ENCODE measurements at places on chromosomes 2 and 18.
A peak's percentile ranks its signal among the peaks of the same experiment; 100 is the strongest.

GRCh38 chr2:31004257-31004656 lies 134.0 kb downstream of the GALNT14 start:
- DNase-seq = no peak

- no peak for DNase-seq
Observed at GRCh38 chr2:123165616-123166015, 859.5 kb upstream of the CNTNAP5 start.

GRCh38 chr2:64931246-64932115 lies 57.7 kb upstream of the SLC1A4 start:
- DNase-seq = no peak

GRCh38 chr2:188668017-188668680 lies 306.0 kb upstream of the COL3A1 start:
- no peak for DNase-seq

- no peak for DNase-seq
Observed at GRCh38 chr2:105912081-105912480, 167.4 kb downstream of the NCK2 start.

GRCh38 chr2:133865141-133865540 lies 296.9 kb upstream of the NCKAP5 start:
- no peak for DNase-seq

GRCh38 chr2:166044853-166045483 lies 82.9 kb downstream of the SCN1A start:
- no peak for DNase-seq

DNA sequence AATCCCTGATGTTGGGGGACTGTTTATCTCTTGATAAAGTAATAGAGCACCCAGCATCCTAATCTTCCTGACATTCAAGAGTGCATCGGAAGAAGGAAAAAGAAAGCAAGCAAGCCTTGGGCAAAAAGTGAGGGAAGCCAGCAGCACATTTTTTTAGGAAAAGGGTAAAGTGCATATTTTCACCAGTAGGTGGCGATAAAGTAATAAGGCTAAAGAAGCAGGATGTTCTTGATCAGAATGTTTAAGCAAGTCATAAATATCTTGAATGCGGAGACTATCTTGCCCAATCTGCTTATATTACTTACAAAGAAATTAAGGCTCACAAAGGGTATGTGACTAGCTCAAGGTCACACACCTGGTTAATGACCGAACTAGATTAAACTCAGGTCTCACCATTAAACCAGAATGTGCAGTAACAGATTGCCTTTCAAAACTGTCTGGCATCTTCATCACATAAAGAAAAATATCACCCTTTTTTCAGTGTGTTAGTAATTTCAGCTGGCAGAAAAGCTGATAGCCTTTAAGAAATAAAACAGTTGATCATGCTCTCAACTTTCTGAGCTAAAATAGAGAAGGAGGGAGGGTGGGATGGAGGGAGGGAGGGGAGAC lies 83.8 kb downstream of the VIT start:
- DNase-seq = peak; percentile 61

GRCh38 chr2:143802871-143803650 lies 673.8 kb downstream of the ARHGAP15 start:
- DNase-seq = no peak

DNA sequence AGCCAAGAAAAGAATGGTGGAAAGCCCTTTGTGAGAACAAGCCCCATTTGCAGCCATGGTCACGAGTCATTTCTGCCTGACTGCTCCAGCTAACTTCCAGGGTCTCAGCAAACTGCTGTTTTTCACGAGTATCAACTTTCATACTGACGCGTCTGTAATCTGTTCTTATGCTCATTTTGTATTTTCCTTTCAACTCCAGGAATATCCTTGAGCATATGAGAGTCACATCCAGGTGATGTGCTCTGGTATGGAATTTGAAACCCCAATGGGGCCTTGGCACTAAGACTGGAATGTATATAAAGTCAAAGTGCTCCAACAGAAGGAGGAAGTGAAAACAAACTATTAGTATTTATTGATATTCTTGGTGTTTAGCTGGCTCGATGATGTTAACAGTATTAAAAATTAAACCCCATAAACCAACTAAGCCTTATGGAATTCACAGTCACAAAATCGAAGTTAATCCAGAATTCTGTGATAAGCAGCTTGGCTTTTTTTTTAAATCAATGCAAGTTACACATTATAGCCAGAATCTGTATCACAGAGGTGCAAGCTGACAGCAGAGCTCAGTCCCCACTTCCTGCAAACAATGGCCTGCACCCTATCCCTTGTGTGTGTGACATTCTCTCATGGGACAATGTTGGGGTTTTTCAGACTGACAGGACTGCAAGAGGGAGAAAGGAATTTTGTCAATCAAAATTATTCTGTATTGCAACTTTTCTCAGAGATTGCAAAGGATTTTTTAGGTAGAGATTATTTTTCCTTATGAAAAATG lies 26.1 kb downstream of the SLC14A1 start:
- no peak for DNase-seq

DNA sequence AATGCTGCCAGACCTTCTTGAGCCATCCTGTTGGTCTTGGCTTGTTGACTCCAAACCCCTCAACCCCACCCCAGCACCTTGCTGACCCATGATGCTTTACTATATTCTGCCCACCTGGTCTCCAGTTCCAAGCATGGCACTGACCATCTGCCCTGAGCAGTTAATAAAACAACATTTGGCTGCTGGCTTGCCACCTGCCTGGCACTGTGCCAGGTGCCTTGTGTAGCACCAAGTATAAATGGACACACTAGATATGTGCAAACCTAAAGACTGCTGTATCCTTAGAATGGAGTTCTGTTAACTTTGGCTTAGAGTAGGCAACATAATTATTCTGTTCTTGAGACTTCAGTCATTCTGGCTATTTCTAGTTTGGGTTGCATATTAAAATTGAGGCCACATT lies 91.4 kb downstream of the ACSL3 start:
- peak; percentile 4 for DNase-seq

DNA sequence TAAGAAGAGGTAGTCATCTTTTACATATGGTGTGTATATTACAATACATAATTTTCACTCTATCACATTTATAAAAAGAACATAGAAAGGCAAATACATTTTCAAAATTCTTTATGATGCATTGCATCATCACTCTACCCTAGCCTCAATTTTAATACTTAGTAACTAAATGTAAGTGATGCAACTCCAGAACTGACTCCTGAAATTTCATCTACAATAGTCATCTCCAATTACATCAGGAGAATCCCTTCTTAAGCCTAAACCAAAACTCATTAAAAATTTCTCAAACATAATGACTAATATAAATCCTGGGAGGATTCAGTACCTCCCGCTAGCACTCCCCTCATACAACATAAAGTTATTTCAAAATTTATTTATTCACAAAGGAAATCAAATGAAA lies 15.9 kb downstream of the TMX3 start:
- no peak for DNase-seq

GRCh38 chr2:159136391-159136790 lies 150.1 kb downstream of the WDSUB1 start:
- DNase-seq = no peak

GRCh38 chr2:218020966-218021535 lies 18.3 kb upstream of the TNS1 start:
- no peak for DNase-seq

DNA sequence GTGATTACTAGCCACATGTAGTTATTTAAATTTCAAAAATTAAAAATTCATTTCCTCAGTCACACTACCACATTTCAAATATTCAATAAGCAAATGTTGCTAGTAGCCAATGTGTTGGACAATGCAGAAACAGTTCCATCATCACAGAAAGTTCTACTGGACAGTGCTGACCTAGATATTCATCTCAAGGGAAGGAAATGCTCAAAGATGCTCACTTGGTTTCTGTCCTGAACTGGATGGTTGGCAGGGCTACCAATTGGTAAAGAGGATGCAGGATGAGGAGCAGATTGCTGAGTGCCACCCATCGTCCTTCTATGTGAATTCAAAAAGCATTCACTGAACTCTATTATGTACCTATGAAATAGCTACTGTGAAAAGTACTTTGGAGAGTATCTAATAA lies 6.0 kb upstream of the UBXN2A start:
- DNase-seq = no peak

DNA sequence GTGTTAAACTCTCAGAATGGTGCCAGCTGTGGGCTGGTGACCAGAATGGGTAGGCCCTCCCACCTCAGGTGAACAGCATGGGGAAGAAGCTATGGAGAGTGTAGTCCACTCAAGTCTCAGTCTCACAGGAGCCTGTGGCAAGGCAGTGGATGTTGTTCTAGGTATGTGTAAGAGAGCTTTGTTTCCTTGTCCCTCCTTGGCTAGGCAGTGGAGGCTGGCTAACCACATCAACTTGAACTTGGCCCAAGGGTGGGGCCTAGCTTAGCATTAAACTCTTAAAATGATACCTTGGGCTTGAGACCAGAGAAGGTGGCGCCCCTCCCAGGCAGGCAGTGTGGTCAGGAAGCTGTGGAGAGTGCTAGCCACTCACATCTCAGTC lies 53.2 kb upstream of the SLC4A10 start:
- DNase-seq = no peak

DNA sequence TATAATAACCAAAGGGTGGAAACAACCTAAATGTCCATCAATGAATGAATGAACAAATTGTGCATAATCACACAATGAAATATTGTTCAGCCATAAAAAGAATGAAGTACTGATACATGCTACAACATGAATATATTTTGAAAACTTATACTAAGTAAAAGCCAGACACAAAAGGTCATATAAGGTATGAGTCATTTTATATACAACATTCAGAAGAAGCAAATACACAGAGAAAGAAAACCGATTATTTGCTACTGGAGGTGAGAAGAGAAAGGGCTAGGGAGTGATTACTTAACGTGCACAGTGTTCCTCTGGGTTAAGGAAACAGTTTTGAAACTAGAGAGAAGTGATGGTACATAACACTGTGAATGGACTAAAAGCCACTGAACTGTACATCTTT lies 105.3 kb downstream of the GORASP2 start:
- no peak for DNase-seq

GRCh38 chr2:238638100-238638981 lies 209.5 kb upstream of the TWIST2 start:
- DNase-seq = no peak

DNA sequence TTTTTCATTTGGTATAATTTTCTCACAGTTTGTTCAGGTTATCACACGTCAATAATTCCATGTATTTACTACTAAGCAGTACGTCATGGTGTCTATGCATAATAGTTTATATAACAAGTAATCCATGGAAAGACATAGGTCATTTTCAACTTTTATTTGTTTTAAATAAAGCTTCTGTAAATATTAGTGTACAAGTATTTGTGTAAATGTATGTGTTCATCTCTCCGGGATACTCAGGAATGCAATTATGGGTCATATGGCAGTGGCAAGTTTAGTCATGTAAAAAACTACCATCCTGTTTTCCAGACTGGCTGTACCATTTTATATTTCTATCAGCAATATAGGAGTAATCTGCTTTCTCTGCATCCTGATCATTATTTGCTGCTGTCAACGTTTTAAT lies 231.1 kb upstream of the ZNF804A start:
- no peak for DNase-seq

DNA sequence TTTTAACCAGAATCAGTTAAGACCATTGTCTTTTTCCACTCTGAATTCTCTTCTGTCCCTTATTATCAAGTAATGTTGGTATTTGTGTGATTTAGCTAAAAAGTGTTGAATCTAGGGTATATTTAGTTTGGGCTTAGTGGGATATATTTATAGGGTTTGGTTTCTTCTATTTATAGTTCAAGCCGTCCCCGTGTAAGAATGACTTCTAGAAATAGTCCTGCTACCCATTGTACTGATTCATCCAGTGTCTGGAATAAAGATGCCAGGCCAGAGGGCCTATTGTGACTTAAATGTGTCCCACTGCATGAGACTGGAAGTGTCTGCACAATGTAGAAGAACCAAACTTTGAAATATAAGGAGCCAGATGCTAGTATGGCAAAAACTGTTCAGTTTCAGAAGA lies 364.8 kb downstream of the TNS1 start:
- no peak for DNase-seq

- DNase-seq = no peak
Observed at GRCh38 chr18:27143580-27144287, 41.4 kb downstream of the CHST9 start.

- DNase-seq = peak; percentile 84
Observed at GRCh38 chr2:111897924-111898702, at the start of gene MERTK. TSS of gene MERTK (plus strand) at chr2:111898607. CDS start at chr2:111898736, 129 bp downstream.

DNA sequence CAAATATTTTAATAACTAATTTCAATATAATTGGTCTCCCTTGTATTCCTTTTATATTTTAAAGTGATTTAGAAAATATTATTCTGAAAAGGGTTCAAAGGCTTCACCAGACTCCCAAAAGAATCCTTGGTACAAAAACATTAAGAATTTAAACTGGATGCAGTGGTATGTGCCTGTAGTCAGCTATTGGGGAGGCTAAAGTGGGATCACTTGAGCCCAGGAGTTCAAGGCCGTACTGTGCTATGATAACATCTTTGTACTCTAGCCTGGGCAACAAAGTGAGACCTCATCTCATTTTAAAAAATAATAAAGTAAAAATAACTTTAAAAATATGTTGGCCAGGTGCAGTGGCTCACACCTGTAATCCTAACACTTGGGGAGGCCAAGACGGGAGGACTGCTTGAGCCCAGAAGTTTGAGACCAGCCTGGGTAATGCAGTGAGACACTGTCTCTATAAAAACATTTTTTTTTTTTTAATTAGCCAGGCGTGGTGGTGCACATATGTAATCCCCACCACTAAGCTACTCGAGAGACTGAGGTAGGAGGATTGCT lies 14.7 kb downstream of the NCL start:
- DNase-seq = no peak

DNA sequence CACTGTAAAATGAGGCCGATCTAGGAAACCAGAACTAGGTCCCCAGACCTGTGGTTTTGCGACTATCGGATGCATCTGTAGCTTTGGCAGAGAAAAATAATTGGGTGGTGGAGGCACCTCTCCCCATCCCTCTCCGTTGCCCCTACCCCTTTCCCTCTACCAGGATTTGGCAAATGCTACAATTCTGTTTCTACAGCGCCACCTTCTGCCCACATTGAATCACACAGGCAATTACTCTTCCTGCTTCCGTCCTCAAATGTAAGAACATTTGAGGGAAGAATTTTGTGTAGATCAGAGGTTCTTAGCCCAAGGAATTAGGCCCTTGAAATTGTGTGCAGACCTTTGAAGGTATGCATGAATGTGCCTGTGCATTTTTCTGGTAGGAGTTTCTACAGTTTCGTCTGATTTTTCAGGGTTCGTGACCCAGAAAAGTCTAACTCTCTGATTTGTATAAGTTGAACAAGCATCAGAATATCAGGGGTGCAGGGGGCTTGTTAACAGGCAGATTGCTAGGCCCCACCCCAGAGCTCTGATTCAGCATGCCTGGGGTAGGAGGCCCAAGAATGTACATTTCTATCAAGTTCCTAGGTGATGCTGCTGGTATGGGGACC lies 11.2 kb downstream of the ATP6V1B1 start:
- peak; percentile 66 for DNase-seq

DNA sequence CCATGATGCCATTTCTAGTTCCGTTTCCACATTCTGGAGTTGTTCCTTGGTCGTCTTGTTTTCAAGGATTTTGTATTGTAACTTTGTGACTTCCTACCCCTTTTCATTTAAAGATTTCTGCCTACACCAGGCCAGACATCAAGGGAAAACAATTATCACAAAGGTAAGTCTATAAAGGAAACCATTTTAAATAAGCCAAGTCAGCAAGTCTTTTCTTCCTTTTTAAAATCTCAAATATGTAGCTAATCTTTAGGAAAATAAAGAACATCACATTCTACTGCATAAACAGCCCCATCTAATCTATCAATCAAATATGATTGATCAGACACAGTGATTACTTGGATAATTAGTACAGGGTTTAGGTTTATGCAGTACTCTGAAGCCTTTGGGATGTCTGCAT lies 35.8 kb upstream of the INSIG2 start:
- no peak for DNase-seq

- DNase-seq = no peak
Observed at GRCh38 chr2:18445433-18446320, 114.8 kb downstream of the RDH14 start.

- DNase-seq = no peak
Observed at GRCh38 chr2:104856973-104857261, 3.0 kb downstream of the POU3F3 start.

All from DMS79 treated with DMSO at 0.1 percent for 48 hours (cell line).